Jurkat, Clone E6-1 (cell line): ENCODE measurements at places on chromosomes 1 and 21.

GRCh38 chr1:2226525-2227345 lies 1.4 kb upstream of the SKI start:
- no peak for DNase-seq

DNA sequence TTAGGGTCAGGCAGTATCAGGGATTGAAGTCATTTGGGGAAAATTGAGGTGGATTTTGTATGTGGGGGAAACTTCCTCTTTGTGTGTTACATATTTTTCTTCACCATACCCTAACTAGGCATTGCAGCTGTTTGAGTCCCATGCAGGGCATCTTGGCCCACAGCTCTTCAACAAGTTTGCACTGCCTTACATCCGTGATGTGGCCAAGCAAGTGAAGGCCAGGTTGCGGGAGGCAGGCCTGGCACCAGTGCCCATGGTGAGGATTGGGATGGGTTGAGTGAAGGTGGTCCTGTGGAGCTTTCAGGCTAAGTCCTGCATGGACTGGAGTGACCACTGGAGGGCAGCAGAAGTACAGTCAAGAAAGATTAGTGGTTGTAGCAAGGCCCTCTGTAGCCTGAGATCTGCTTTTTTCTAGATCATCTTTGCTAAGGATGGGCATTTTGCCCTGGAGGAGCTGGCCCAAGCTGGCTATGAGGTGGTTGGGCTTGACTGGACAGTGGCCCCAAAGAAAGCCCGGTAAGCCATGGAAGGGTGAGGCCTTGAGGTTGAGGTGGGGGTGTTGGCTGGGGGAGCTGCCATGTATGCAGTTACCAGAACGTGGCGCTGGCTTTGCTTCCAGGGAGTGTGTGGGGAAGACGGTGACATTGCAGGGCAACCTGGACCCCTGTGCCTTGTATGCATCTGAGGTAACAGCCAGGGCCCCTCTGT lies 2.4 kb downstream of the UROD start:
- peak; percentile 81 for DNase-seq

DNA sequence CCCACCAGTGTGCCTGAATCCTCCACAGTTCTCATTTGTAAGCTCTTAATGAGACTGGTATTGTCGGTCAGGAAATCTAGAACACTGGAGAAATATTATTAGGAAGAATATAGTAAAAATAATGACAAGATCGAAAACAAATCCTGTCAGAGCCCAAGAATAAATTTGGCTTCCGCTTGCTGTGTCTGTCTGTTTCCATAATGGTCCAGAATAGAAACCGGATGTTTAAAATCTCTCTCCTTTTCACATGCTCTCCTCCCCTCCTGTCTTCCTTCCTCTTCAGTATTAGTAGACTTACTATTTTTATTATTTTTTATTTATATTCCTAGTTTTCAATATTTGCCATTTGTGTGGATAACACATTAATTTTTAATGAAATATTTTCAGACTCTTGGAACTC lies 187.7 kb downstream of the SDCCAG8 start:
- no peak for DNase-seq

GRCh38 chr1:55213151-55213884 lies 1.8 kb downstream of the USP24 start:
- no peak for DNase-seq

DNA sequence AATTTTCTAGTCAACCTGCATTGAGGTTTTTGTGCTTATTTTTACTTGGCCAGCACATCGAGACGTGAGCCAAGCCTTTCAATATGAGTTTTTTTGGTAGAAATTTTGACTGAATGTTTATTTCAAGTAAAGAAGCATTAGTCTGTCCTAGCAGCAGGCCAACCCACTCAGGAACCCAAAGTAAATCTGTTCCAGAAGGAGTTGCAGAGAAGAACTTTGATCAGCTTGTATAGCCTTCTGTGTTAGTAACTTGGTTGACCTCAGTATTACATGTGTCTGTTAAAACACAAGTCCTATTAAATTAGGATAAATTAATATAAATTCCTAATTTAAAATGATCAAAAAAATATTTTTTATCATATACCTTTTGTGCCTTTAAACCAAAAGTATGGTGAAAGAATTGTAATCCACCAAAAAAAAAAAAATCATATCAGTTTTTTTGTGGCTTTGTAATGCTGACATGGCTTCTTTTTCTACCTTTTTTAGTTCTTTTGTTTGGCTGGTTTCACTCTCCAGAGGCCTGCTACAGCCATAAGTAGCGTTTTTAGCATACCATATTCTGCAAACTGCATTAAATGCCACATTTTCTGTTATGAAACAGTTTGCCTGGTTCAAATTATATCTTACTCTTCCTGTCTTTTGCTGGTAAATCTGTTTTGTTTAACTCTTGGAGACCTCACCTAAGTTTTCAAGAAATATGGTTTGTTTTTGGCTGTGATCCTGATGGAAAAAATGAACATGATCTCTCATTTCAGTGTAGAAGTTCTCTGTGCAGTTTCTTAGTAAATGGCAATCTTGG lies 39.5 kb downstream of the ATF6 start:
- DNase-seq, result no peak

DNA sequence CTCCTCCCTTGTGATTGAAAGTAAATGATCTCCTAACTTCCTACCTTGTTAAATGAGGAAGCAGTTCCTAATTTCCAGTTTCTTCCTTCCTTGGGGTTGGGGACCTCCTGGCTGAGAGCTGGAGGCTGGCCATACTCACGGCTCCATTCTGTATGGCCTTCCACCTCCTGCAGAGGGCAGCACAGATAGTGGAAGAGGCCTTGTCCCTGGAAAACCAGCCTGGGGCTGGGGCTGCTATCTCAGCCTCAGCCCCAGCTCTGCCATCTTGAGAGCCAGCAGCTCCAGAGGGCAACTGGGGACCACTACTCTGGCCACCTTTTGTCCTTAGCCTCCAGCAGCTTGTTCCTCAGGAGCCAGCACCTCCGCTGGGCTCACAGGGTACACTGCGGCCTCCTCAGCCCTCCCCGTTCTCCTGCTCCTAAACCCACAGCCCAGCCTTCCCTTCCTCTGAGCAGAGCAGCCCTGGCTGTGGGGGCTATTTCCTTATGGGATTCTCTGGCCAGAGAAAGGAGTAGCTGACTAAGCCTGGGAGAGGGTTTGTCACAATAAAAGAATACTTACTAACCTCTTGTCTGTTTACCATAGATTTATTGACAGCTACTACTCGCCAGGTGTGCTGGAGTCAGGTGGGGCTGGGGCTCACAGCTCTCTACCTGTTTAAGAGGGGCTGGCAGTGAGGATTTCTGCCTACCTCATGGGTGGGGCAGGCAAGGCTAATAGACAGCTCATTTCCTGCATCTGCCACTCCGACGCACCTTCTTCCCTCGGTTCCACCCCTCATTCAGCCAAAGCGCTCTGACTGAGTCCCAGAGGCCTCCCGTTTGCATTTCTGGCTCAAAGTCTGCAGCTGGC lies 6.3 kb downstream of the TMEM234 start:
- peak; percentile 42 for DNase-seq

DNA sequence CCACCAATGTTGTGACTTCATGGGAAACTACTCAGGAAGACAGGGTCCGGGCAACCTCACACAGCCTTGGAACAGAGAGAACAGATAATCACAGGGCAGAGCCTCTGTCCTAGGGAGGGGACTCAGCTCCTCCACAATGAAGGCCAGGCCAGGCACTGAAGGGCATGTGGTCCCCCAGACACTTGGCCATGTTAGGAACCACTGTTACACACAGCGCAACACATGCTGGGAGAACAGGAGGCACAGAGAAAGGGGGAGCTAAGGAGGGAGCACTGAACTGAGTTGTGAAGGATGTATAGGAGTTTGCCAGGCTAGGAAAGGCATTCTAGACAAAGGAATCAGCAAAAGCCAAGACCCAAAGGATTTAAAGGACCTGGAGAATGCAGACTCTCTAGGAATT lies 127.6 kb downstream of the DMRTB1 start:
- DNase-seq, result no peak

GRCh38 chr1:2004856-2005255 lies 1.3 kb upstream of the CFAP74 start:
- no peak for DNase-seq

DNA sequence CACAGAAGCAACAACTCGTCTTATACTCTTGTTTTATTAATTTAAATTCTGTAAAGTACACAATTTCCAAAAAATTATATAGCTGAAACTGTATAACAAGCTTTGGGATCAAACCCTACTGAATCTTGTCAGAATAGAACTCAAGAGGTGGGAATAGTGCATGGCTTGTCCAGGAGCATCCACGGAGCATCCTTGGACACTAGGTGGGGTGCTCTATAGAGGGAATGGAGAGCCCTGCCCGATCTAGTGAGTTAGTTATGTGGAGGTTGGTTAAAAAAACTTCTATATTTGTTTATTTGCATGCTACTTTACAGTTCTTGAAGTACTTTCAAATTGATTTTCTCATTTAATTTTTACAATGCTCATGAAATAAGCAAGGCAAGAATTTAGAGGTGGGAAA lies 28.3 kb downstream of the ROR1 start:
- DNase-seq, result no peak

DNA sequence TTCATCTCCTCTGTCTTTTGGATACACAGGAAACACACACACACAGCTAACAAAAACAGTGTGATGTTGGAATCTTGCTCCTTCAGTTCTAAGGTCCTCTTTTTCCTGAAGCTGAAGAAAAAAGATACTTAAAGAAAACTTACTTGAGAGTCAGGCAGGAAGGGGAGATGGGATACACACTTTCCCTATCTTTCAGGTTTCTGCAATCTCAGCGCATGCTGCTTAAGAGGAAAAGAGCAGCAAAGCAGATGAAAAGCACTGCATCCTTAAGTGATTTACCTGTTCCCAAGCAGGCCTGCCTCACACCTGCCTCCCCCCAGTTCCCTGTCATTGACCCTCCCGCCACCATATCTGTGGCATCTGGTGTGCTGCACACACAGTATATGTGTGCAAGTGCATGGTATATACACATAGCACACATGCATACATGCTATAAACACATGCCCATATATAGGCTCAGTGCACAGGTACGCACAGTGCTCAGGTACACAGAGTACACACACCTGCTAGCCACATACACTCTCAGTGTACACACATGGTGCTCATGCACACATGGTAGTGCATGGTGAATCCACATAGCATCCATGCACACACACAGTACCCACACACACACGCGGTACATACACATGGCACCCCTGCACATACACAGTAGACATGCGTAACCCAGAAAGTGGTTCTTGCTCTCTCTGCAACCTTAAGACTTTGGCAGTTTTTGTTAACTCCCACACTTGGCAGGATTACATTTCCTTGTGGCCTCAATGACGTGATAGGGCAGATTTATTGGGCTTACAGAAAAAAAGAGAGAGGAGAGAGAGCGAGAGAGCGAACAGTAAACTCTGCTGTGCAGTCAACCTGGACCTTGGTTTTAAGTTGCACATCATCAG lies 166.9 kb downstream of the TOMM20 start:
- DNase-seq, result no peak

DNA sequence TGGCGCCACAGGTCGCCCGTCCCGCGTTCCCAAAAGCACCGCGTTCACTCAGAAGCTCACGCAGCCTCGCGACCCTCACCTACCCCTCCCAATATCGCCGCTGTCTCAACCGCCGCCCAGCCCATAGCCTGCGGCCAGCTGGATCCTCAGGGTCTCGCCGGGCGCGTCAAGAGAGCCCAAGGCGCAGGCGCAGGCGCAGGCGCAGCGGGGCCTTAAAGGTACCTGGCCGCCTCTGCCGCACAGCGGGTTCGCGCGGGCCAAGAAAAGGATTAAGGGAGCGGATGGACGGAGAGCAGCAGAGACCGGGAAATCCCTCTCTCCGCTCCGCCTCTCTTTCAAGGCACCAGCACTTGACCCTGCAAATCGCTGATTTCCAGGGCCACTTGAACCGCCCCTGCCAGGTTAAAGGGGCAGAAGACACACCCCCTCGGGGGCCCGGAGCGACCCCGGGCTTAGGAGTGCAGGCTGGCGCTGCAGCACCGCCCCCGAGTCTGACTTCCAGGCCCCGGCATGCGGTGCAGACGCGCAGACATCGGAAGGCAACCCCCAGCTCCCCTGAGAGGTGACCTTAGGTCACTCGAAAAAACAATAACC lies at the start of gene NBPF20:
Gene NBPF20 (minus strand): TSS at position 168 of the 594 bp plus-strand sequence. CDS start 20,331 bp downstream, outside the sequence.
- DNase-seq, result peak; percentile 35

DNA sequence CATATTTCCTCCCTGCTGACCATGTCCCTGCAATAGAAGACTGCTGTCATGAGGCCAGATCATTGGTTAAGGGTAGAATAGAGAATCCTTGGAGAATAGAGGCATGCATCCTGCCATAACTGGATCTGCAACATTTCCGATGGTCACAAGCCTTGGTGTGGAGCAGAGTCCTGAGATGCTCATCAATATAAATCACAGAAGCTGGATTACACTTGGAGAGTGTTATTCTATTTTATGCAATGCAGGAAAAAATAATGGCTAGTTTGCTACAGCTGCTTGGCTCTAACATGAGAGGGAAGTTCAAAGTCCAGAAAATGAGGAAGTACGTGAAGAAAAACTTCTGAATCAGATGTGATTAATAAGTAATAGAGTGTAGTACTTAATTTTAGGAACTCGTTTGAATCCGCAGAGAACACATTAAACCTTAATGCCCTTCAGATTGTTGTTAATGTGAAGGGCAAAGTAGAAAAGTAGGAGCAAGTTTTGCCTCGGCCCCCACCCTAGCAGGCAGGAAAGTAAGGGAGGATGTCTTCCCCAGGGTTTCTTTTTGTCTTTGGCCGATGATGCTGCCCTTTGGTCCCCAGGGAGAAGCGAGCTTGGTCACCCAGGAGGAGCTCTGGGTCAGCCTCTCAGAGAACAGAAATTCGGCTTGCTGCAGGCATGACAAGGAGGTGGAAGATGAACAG lies 59.5 kb downstream of the KCNK1 start:
- DNase-seq, result no peak

DNA sequence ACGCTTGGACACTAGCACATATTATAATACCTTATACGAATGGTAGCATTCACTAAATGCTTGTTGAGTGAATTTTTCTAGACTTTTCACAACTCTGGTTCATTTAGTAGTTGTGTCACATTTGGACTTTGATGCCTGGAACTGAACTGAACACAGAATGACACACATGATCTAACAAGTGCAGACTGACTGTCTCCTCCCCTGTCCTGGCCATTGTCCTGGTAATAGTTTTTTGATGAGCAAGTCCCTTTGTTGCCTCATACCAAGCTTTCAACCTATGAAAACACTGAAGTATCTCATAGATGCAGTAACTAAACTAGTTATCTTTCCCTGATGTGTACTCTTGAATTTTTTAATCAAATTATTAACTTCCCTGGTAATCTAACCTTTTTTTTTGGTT lies 66.4 kb downstream of the LRRC8D start:
- no peak for DNase-seq

- no peak for DNase-seq
Measured at GRCh38 chr1:116833718-116834117, 76.0 kb upstream of the PTGFRN start.

- peak; percentile 90 for DNase-seq
Measured at GRCh38 chr1:213987422-213987926, 299 bp upstream of the PROX1 start.
